ENCODE measurements at places on chromosomes 3 and 15. TPM values are rescaled to one million over a fixed set of nuclear protein-coding genes. Genes with fewer than 3 reads are reported as not detected.
A peak's percentile ranks its signal among the peaks of the same experiment; 100 is the strongest.

The NUP210 gene
- total RNA-seq: 44.0 TPM

The MFSD1 gene
- total RNA-seq: 30.6 TPM

The TEX264 gene
- total RNA-seq: 241 TPM

The SPTBN5 gene
- 3.1 TPM for total RNA-seq

The BRK1 gene
- total RNA-seq: 157 TPM

The ALS2CL gene
- 5.4 TPM for total RNA-seq

- DNase-seq: no peak
- H3K27ac ChIP-seq: no peak overlapping the region
- no peaks in the 10 kb centered on the region for H3K4me1 ChIP-seq
- no peak overlapping the region for H3K4me3 ChIP-seq
- H3K36me3 ChIP-seq: no peaks in the 10 kb centered on the region
Measured at GRCh38 chr3:45434996-45435395, 46.6 kb downstream of the LARS2 start.

GRCh38 chr15:75156326-75157215 lies 45.1 kb upstream of the C15orf39 start:
- H3K27me3 ChIP-seq: no peaks in the 10 kb centered on the region
- no peak overlapping the region for H3K27ac ChIP-seq
- H3K4me1 ChIP-seq: peaks cover 16% of the 10 kb centered on the region
- no peaks in the 10 kb centered on the region for H3K36me3 ChIP-seq

GRCh38 chr15:74428442-74428787 lies 5.3 kb downstream of the SEMA7A start:
- no peaks in the 10 kb centered on the region for H3K27me3 ChIP-seq
- peak; percentile 63 for DNase-seq
- H3K27ac ChIP-seq: peak overlapping the region; percentile 70
- peaks cover 84% of the 10 kb centered on the region for H3K4me1 ChIP-seq

GRCh38 chr3:187196573-187197334 lies 532 bp upstream of the RTP1 start:
- no peaks in the 10 kb centered on the region for H3K36me3 ChIP-seq
- H3K4me3 ChIP-seq: no peak overlapping the region
- H3K27ac ChIP-seq: no peak overlapping the region
- no peaks in the 10 kb centered on the region for H3K4me1 ChIP-seq

DNA sequence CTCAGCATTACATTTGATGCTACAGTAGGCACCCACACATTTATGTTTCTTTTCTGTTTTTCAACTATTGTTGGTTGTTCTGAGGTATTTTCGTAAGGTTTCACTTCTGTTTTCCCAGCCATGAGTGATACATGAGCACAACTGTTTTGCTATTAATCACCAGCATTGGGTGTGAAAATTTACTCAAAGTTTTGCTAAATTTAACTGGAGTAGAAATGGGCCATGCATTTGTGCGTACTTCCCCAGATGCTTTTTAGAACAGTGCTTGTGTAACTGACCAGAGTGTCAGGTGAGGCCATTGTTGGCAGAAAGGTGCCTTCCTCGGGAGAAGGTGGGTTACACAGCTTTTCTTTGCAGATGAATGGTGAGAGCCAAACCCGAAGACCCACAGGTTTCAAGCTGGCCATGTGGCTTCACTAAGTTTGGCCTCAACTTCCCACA lies 70.4 kb downstream of the ST6GAL1 start:
- H3K4me3 ChIP-seq: no peak overlapping the region
- H3K27me3 ChIP-seq: no peaks in the 10 kb centered on the region
- DNase-seq: no peak
- no peaks in the 10 kb centered on the region for H3K36me3 ChIP-seq
- H3K27ac ChIP-seq: no peak overlapping the region
- H3K4me1 ChIP-seq: no peaks in the 10 kb centered on the region

- H3K4me1 ChIP-seq: no peaks in the 10 kb centered on the region
- DNase-seq: no peak
- H3K27me3 ChIP-seq: no peaks in the 10 kb centered on the region
- no peak overlapping the region for H3K4me3 ChIP-seq
Measured at GRCh38 chr3:26406636-26407035, 215.9 kb upstream of the LRRC3B start.

DNA sequence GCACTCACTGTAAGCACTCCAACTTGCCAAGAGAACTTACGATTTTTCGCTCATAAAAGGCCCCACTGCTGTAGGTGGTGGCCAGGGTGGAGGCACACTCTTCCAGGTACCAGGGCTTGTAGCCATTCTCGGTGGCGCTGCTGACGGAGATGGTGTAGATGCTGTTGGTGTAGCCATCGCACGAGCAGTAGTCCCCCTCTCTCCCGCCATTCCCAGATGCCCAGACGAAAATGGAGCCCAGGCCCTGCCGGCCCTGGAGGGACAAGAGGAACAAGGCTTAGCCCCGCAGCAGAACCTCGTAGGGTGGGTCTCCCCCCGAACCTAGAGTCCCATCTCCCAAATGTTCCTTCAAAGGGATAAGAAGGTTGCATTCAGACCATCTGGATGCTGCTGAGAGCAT lies 96.3 kb downstream of the PCSK6 start:
- H3K4me1 ChIP-seq: no peaks in the 10 kb centered on the region
- no peak overlapping the region for H3K4me3 ChIP-seq
- H3K27me3 ChIP-seq: no peaks in the 10 kb centered on the region
- no peak overlapping the region for H3K27ac ChIP-seq
- no peak for DNase-seq

GRCh38 chr15:55800216-55800615 lies 57.3 kb upstream of the PRTG start:
- H3K36me3 ChIP-seq: no peaks in the 10 kb centered on the region
- H3K4me3 ChIP-seq: no peak overlapping the region
- no peak overlapping the region for H3K27ac ChIP-seq
- H3K4me1 ChIP-seq: no peaks in the 10 kb centered on the region
- DNase-seq: no peak

- no peak overlapping the region for H3K4me3 ChIP-seq
- no peak for DNase-seq
- H3K27ac ChIP-seq: no peak overlapping the region
- no peaks in the 10 kb centered on the region for H3K27me3 ChIP-seq
- no peaks in the 10 kb centered on the region for H3K4me1 ChIP-seq
- H3K36me3 ChIP-seq: no peaks in the 10 kb centered on the region
Measured at GRCh38 chr3:72123908-72124441, 339.0 kb upstream of the PROK2 start.

DNA sequence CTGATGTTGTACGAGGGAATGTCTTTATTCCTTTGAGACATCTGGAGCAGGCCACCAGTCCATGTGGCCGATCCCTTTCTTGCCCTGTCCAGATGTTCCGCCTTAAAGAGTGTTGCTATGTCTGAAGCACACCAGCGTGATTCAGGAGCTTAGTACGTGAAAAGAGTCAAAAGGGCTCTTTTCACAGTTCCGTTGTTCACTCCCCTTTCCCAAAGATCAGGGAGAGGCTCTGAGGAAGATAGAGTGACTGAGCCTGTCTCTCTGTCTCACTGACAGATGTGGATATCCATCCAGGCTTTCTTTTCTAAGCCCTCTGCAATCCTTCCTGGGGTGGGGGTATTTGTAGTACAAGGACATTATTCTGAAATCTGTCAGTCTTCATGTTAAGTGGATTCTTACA lies 262.5 kb upstream of the LRTM1 start:
- H3K4me3 ChIP-seq: no peak overlapping the region
- H3K36me3 ChIP-seq: no peaks in the 10 kb centered on the region
- H3K4me1 ChIP-seq: no peaks in the 10 kb centered on the region
- H3K27ac ChIP-seq: no peak overlapping the region
- DNase-seq: no peak

DNA sequence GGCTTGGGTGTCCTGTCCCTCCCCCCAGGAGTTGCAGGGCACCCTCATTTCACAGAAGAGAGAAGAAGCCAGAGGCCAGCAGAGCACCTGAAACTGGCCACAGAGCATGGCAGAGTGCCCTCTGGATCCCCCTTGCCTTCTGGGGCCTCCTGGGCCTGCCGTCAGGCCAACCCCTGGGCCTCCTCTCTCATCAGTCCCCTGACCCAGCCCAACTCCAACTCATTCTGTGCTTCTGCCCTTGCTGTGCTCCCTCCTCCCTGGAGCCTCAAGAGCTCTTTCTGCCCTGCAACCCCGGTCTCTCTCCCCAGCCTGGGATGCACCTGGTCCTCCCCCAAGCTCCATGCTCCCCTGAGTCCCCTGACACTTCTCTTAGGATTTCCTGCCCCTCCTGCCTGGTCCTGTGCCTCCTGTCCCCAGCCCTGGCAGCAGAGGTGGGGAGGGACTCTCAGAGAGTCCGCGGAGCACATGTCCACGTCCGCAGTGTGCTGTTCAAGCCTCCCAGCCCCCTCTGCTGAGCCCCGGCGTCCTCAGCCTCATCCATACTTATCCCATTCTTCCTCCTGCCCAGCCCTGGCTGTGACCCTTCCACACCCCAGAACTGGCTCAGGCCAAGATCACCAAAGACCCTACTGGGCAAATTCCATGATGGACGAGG lies 30.5 kb upstream of the CACNA2D2 start:
- no peaks in the 10 kb centered on the region for H3K36me3 ChIP-seq
- no peaks in the 10 kb centered on the region for H3K4me1 ChIP-seq
- H3K4me3 ChIP-seq: no peak overlapping the region
- no peaks in the 10 kb centered on the region for H3K27me3 ChIP-seq
- no peak for DNase-seq
- no peak overlapping the region for H3K27ac ChIP-seq

DNA sequence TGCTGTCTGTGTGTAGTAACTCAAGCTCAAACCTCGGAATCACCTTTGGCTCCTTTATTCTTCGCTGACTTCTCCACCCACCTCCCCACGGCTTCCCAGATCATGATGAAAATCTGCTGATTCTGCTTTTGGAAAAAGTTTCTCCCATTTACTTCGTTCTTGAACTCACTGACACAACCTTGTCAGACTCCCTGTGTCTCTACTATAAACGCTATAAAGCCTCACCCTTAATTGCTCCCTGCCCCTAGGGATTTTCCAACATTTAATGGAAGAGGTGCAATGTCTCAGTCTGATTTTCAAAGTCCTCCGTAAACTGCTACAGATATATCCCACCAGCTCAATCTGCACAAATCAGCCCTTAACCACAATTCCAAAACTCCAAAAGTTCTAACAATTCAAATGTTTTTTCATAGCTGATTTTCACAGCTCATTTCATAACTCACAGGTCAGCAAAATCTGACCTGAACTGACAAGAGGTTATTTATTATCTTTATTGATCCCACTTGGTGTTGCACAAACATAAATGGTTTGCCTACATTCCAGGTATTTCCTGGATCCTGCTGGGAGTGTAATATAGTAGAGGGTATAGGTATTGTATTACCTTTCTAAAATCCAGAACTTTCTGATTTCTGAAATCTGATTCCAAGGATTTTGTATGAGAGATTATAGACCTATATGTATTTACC lies 129.4 kb downstream of the PLD1 start:
- H3K27ac ChIP-seq: no peak overlapping the region
- no peaks in the 10 kb centered on the region for H3K36me3 ChIP-seq
- no peak for DNase-seq
- no peak overlapping the region for H3K4me3 ChIP-seq

GRCh38 chr15:41772720-41773331 lies 1.5 kb upstream of the MAPKBP1 start:
- peak overlapping the region; percentile 85 for H3K27ac ChIP-seq
- peak; percentile 66 for DNase-seq
- no peaks in the 10 kb centered on the region for H3K27me3 ChIP-seq
- H3K4me1 ChIP-seq: peaks cover 37% of the 10 kb centered on the region

Data from testis (tissue), 5 donors.